Kidney (tissue), 22 donors: ENCODE measurements at places on chromosomes 11 and 22. TPM values are rescaled to one million over a fixed set of nuclear protein-coding genes. Genes with fewer than 3 reads are reported as not detected.

SPDYC gene
- total RNA-seq = not detected

DNA sequence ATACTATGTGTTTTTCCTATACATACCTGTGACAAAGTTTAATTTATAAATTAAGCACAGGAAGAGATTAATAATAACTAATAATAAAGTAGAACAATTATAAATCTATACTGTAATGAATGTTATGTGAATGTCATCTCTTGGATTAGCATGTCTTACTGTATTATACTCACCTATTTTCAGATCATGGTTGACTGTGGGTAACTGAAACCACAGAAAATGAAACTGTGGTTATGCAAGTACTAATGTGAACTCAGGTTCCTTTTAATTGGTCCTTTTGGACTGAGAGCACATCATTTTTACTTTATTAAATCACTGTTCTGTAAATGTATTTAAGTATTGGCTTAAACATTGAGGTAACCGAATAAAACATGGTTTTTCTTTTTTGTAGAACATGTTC is 108.8 kb downstream of the PPP6R3 start:
- H3K4me3 ChIP-seq = no peak overlapping the region
- peaks cover 35% of the 10 kb centered on the region for H3K36me3 ChIP-seq
- H3K27ac ChIP-seq = no peak overlapping the region
- no peaks in the 10 kb centered on the region for H3K27me3 ChIP-seq

KCNJ5 gene
- total RNA-seq = 6.5 TPM

GRCh38 chr11:111674941-111675340 is 72.7 kb downstream of the SIK2 start:
- peaks cover 2% of the 10 kb centered on the region for H3K4me1 ChIP-seq
- peaks cover 5% of the 10 kb centered on the region for H3K36me3 ChIP-seq
- no peaks in the 10 kb centered on the region for H3K27me3 ChIP-seq
- DNase-seq = no peak
- no peak overlapping the region for H3K27ac ChIP-seq

DNA sequence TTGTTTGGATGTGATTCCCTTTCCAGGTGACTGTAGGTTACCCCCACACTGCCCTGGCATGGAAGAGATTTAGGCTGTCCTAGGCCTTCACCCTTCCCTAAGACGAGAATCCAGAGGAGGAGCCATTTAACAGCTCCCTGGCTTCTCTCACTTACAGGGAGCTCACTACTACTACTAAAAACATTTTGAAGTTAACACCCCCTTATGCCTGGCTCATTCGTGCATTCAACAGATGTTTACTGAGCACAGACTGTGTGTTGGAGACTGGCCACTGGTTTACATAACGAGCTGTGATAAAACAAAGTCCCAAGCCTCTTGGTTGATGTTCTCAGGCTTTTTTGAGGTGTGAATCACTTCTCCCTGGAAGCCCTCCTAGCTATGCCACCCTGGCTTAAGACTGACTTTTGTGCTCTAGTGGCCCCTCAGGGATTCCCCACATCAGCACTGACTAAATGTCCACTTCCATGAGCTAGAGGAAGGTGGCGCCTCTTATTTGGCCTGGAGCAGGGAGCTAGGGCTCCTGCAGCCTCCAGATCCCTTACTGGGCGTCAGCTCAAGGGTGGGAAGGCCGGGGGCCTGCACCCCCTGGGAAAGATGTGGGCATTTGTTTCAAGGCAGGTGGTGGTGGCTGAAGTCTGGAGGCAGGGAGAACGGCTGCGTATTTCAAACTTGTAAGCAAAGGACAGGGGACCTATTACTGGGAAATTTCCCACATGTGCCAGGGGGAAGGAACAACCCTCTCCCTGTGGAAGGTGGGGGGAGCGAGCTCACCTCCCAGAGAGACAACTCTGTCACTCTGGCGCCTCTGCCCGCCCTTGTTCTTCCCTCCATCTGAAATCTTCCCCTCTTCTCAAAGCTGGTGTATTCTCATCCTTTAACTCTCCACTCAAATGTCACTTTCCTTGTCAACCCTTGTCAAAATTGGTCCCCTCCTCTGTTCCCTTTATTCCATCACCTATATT is 19.4 kb upstream of the MALAT1 start:
- H3K27ac ChIP-seq = peak overlapping the region; percentile 100
- H3K4me1 ChIP-seq = peaks cover 23% of the 10 kb centered on the region
- peak; percentile 76 for DNase-seq
- H3K4me3 ChIP-seq = peak overlapping the region; percentile 54

DNA sequence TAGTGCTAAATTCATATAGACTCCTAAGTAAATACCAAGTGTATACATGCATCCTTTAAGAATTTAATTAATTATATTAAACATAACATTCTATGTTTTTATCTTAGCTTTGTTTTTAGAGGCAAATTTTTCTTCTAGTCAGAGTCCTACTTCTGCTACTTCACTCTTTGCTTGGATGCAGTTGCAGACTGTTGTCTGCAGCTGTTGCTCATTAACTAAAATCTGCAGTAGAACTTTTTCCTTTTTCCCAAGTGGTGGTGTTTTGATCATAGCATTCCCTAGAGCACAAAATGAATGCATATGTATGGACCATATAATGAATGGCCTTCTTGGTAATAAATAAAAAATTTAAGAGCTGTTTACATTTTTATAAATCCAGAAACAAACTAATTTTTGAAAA is 198.3 kb downstream of the CASP12 start:
- no peaks in the 10 kb centered on the region for H3K27me3 ChIP-seq
- no peak overlapping the region for H3K4me3 ChIP-seq
- DNase-seq = no peak
- no peaks in the 10 kb centered on the region for H3K36me3 ChIP-seq

GRCh38 chr11:128488471-128488870 is 98.9 kb downstream of the ETS1 start:
- no peak overlapping the region for H3K27ac ChIP-seq
- H3K4me3 ChIP-seq = no peak overlapping the region
- H3K36me3 ChIP-seq = peaks cover 9% of the 10 kb centered on the region
- H3K4me1 ChIP-seq = peaks cover 13% of the 10 kb centered on the region
